LHCN-M2 (cell line): ENCODE measurements at places on chromosomes 7 and 10. TPM values are rescaled to one million over a fixed set of nuclear protein-coding genes. Genes with fewer than 3 reads are reported as not detected.

DNA sequence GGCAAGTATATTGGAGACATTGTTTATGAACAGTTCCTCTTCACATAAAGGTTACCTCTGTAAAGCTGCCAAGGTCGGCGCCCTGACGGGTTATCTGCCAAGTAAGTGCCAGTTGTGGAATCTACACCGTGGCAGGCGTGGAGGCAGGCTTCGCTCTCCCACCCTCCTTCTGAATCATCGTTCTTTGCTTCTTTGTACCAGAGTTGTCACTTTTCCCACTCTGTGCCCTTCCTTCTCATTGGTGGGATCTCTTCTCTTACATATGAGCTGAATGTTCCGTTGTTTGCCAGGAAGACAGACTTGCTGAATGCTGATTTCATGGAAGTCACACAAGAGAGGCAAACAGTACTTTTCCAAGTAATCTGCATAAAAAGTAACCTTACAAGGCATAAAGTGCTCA, 40.6 kb upstream of the PTPRZ1 start:
- DNase-seq = peak; percentile 5

- no peak for DNase-seq
Measured at GRCh38 chr10:76066457-76066856, 635.0 kb downstream of the LRMDA start.

DNA sequence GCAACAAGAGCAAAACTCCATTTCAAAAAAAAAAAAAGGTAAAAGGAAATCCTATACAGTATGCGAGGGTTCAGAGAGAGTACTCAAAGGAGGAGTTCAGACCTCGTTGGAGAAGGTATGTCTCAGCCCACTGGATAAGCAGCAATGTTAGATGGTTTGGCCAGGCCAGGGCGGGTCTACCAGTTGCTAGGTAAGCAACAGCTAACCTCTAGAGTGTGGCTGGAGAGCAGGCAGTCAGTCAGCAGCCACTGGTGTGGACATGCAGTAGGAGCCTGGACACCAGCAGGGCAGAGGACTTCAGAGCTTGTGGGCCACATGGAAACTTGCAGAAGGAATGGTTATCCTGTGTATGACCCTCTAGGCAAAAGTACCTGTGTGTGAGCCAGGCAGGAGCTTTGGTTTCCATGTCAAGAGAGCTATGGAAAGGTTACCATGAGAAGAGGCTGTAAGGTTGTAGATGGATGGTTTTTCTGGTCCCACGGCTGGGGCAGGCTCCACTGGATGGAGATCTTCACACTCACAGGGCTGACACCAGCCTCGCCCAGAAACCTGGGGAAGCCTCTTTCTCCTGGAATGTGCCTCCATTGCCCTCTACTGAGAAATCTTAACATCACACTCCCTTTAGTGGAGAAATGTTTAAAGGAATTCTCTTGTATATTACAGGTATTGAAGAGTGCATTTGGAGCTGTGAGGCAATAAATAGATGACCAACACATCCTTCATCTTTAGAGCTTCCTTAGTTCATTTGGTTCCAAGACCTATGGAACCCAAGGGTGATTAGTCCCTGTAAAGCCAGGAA, 63.6 kb downstream of the CCDC186 start:
- DNase-seq = peak; percentile 5

DNA sequence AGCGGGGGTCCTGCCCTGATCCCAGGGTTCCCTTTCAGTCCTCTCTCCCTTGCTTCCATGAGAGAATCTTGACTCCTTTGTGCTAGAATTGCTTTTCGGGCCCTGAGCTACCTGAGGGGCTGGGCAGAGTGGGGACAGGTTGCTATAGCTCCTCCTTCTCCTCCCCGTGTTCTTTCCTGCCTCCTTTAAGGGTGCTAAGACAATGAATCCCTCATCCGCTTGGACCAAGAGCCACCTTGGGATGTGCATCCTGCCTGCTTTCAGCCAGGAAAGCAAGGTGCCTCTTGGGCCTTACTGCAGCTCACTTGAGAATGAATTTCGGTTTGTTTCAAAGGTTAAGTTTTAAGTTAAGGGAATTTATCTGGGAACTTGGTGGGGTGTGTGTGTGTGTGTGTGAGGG, 53.6 kb downstream of the ADRA2A start:
- DNase-seq = no peak

DNA sequence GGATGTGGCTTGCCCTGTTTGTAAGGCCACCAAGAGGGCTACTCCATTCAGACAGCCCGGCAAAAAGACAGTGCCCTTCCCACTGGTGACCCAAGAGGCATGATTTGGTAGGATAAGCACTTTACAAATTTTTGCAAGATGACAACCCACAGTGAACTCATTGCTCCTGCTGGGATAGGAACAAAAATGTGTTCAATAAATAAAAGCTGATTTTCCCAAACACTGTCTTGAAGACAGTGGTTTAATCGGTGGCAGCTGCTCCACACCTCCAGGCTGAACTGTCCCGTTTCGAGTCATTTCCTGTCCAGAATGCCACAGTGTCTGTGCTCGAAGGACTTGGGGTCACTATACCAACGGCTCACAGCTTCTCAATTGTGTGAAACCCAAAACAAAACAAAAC, 45.1 kb upstream of the NPTX2 start:
- peak; percentile 96 for DNase-seq

DNA sequence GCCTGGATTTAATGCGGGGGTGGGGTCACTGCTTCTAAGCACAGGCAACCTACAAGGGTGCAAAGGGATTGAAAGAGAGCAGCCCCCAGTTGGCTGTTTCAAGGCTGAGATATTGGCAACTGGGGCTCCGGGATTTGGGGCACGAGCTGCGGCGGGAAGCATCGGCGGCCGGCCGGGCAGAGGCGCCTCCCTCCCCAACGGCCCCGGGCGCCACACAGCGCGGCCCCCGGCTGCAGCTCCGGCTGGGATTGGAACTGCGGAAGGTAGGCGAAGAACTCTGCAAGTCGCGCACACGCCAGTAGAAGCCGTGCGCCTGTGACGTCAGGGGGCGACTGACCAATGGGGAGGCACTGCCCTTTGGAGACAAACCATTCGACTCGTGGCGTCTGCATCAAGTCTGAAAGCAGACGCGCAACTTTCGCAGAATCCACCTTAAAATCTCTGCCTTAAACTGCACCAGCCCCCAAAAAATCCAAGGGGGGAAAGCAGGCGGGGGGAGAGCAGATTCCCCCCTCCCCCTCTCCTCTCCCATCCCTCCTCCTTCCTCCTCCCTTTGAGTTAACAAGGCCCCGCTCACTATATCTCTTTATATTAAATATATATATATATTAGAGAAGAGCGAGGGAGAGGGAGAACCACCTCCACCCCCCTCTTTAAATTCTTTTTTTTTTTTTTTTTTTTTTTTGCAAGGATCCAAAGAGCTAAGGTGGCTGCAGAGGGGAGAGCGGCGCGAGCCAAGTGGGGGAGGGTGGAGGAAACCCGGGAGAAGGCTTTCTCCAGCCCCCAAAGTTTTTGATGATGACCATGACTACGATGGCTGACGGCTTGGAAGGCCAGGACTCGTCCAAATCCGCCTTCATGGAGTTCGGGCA, at the start of gene DLX6:
TSS of gene DLX6 (plus strand) at position 371 of the 872 bp plus-strand sequence. CDS start at position 796, 425 bp downstream.
- DNase-seq = peak; percentile 83

The MYOF gene
- 164 and 242 TPM in 2 replicates for total RNA-seq

- DNase-seq = no peak
Measured at GRCh38 chr7:2107386-2108070, 125.2 kb downstream of the MAD1L1 start.

DNA sequence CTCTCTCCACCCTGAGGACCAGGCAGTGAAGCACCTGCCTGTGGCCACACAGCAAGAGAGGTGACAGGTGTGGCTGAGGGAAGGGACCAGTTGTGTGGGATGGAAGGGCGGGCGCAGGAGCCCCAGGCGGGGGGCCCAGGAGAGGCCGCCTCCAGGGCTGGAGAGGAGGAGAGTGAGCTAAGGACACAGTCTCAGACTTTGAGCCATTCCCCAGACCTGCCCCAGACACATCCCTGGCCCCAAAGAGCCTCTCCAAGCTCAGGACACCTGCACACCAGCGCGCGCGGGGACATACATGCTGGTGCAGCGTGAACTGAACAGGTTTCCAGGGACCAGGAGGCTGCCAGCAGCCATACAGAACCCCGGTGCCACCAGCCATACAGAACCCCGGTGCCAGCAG, 237.3 kb downstream of the MAD1L1 start:
- DNase-seq = no peak

- DNase-seq = peak; percentile 30
Measured at GRCh38 chr10:5977471-5978229, at the start of gene IL15RA. TSS of gene IL15RA (minus strand) at chr10:5977543. CDS start at chr10:5977492, 51 bp downstream.

DNA sequence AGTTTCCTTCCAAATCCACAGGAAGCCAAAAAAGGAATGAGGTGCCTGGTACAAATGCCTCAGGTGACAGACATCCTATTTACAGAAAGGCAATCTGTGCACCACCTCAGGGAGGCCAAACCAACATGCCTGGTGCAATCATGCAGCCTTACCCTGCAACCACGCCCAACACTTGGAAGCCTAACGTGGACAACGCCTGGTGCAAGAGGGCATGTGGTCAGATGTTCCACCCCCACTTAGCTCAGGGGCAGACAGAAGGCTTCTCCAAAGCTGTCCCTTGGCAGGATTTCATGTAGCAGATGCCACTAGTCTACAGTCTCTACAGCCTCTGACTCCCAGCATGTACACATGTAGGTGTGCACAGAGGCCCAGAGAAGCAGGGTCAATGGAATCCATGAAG, 89.5 kb downstream of the KCNMA1 start:
- no peak for DNase-seq

- DNase-seq = no peak
Measured at GRCh38 chr7:132757783-132758182, 181.5 kb upstream of the PLXNA4 start.

- DNase-seq = no peak
Measured at GRCh38 chr10:6012121-6012905, 35.0 kb upstream of the IL15RA start.

DNA sequence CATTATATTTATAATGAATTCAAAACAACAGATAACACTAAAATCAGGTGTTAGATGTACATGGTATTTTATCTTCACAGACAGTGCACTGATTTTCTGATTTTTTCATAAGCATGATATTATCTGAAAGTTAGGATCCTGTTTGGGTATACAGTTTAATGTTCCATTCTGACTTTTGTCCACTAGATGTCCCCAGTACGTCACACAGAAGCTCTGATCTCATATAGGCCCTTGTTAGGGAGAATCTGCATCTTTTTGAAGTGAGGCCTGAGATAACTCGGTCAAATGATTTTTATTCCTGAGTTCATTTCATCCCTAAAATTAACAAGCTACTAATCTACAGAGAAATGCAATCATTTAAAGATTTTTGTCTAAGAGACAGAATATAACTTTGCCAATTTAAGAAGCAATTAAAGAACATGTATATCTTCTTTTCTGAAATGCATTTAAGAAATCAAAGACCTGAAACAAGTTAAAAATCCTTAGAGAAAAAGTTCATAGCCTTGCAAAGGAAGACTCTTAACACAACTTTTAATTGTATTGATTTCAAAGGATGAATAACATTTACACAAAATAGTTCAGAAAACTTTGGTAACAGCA, 72.0 kb upstream of the TES start:
- DNase-seq = peak; percentile 74

The NPTX2 gene
- 3,060 and 3,846 TPM in 2 replicates for total RNA-seq

GRCh38 chr7:108648989-108649388, 79.3 kb downstream of the DNAJB9 start:
- DNase-seq = no peak

The PEX1 gene
- total RNA-seq = 17.1 and 19.6 TPM in 2 replicates

The HHEX gene
- 0.06 TPM in 1 of 2 replicates, not detected in the other for total RNA-seq

DNA sequence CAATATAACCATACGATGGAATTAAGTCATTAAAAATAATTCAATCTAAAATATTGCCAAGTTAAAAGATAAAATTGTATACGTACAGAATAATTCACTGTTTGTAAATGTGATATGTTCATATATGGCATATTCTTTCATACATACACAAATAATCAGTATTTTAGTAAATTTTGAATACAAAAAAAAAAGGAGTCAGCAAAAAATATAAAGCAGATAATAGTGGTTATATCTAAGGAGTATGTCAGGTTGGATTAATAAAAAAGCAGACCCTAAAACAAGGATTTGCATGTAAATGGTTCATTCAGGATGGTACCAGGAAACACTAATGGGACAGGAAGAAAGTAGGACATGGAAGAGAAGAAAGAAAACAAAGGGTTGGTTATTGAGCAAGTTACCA, 59.5 kb downstream of the XPNPEP1 start:
- no peak for DNase-seq

The LDB3 gene
- total RNA-seq = 0.06 TPM in 1 of 2 replicates, not detected in the other

GRCh38 chr10:98170249-98171117, 36.0 kb downstream of the R3HCC1L start:
- peak; percentile 51 for DNase-seq

DNA sequence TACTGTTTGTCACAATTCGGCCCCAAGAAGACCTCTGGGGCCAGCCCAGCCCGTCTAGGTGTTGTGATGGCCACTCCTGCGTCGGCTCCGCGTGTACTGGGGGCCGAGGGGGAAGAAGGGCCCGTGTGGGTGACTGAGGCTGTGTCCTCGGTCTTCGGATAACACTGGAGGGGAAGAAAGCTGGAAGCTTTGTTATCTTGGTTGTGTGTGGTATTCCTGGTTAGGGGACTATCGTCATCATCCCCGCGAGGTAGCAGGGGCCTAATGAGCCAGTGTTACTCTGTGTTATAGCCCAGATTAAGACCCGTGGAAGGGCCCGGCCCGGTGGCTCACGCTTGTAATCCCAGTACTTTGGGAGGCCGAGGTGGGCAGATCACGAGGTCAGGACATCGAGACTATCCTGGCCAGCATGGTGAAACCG, 854 bp downstream of the MTG1 start:
- DNase-seq = no peak

- DNase-seq = no peak
Measured at GRCh38 chr10:90149563-90149962, 448.2 kb downstream of the KIF20B start.

GRCh38 chr7:26346611-26347203, 55.0 kb downstream of the SNX10 start:
- DNase-seq = peak; percentile 6

The DKK1 gene
- total RNA-seq = 80.0 and 108 TPM in 2 replicates

GRCh38 chr7:45978010-45978681, 57.1 kb upstream of the IGFBP3 start:
- peak; percentile 97 for DNase-seq

GRCh38 chr10:131226446-131227162, 84.9 kb downstream of the TCERG1L start:
- no peak for DNase-seq

- no peak for DNase-seq
Measured at GRCh38 chr7:148191391-148192065, 399.0 kb upstream of the C7orf33 start.

- DNase-seq = peak; percentile 34
Measured at GRCh38 chr7:148699782-148700629, 1.3 kb downstream of the CUL1 start.

DNA sequence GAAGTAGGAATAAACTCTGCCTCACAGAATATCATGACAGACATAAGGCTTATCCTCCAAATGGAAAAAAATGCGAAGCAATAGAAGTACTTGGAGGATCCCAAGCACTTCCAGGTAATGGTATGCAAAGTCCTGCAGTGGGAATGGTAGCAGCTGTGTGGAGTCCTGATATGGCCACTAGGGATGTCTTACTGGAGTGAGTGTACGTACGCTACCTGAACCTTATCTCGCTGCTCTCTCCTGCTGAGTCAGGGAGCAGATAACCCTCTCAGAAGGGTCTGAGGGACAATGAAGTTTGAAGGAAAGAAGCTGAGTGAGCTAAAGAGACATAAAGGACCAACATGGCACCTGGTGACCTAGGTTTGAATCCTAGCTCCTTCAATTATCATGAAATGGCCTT, 42.2 kb downstream of the CH25H start:
- DNase-seq = no peak
